Right ventricle myocardium inferior (tissue), 1 donor: ENCODE measurements at places on chromosomes 6 and 20.
A peak's percentile ranks its signal among the peaks of the same experiment; 100 is the strongest.

GRCh38 chr6:157724960-157725741 lies 97.9 kb upstream of the SNX9 start:
- DNase-seq: peak; percentile 82

- no peak for DNase-seq
Observed at GRCh38 chr6:128807577-128807976, 75.4 kb upstream of the LAMA2 start.

DNA sequence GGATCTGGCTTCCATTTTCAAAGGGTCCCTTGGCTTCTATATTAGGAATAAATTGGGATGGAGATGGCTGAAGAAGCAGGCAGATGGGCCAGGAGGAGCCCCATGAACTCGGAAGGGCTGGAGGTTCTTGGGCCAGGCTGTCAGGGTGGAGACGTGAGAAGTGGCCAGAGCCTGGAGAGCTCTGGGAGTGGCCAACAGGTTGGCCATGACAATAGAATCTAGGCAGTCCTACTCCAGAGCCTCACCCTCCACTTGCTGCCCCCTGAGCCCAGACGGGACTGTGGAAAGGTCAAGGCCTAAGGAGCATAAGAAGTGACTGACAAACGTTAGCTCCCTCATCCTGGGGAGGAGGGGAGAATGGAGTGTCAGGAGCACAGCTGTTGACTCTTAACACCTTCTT lies 62.1 kb downstream of the STK35 start:
- no peak for DNase-seq

GRCh38 chr6:16512544-16513290 lies 248.5 kb downstream of the ATXN1 start:
- DNase-seq: no peak

DNA sequence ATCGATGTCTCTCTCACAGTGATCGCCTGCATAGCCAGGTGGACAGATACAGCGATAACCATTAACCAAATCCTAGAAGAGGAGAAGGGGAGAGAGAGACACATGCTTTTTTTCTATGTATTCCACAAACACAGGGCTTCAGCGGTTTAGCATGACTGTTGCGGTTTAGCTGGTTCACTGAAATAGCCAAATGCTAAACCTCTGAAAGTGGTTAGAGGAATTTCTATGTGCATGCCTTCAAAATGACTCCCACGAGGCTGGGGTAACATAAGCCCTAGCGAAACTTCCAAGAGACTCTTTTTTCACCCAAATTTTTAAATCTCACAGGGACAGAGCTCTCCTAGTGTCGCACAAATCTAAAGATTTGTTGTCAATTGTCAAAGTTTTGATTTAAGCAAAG lies 25.1 kb downstream of the JAG1 start:
- no peak for DNase-seq

DNA sequence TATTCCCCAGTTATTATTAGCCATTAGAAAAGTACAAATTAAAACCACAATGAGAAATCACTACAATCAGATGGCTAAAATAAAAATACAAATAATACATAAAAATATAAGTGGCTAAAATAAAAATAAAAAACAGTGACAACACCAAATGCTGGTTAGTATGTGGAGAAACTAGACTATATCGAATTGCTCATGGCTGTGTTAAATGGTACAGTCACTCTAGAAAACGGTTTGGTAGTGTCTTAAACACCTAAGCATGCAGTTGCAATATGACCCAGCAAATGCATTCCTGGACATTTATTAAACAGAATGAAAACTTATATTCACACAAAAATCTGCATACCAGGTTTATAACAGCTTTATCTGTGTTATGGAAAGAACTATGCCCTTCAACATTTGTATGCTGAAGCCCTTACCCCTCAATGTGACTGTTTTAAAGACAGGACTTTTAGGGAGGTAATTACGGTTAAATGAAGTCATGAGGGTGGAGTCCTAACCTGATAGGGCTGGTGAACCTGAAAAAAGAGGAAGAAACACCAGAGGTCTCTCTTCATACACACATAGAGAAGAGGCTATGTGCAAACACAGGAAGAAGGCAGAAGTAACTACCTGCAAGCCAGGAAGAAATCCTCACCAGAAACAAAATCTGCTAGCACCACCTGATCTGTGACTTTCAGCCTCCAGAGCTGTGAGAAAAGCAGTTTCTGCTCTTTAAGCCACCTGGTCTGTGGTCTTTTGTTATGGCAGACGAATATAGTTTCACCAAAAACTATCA lies 84.9 kb downstream of the ASCC3 start:
- no peak for DNase-seq

DNA sequence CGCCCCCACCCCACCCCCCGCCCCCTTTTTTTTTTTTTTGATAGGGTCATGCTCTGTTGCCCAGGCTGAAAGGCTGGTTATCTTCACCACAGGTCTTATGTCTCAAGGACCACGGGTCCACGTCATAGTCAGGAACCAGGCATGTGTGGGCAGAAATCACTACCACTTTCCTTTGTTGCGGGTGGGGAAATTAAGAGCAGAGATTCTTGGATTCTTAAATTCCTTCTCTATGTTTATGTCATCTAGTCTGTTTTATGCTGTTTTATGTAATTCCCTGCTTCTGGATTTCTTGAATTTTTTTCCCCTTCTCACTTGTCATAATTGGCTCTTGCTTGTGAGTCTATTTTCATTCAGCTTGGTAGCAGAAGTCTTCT lies 25.8 kb upstream of the PLCG1 start:
- DNase-seq: no peak
